ENCODE measurements at places on chromosomes 16 and 17.

GRCh38 chr17:44311562-44312181 lies 3.3 kb downstream of the RUNDC3A start:
- DNase-seq: no peak

- no peak for DNase-seq
Measured at GRCh38 chr17:71331754-71332325, 789.0 kb upstream of the SOX9 start.

DNA sequence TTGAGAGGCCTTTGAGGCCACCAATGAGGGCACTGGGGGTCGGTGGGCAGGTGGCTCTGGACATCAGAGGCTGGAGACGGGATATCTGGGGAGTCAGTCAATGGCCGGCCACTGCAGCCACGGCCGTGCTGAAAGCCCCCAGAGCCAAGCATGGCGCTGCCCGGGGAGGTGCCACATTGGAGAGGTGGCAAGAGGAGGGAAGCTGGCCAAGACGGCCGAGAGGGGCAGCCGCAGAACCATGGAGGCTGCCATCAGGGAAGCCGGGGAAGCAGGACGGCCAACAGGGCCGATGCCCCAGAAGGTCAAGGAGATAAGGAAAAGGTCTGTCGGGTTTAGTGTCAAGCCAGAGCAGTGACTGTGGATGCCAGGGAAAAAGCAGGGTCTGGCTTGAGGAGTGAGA lies 9.8 kb downstream of the RTN4RL1 start:
- no peak for DNase-seq

- no peak for DNase-seq
Measured at GRCh38 chr17:71488851-71489250, 632.0 kb upstream of the SOX9 start.

DNA sequence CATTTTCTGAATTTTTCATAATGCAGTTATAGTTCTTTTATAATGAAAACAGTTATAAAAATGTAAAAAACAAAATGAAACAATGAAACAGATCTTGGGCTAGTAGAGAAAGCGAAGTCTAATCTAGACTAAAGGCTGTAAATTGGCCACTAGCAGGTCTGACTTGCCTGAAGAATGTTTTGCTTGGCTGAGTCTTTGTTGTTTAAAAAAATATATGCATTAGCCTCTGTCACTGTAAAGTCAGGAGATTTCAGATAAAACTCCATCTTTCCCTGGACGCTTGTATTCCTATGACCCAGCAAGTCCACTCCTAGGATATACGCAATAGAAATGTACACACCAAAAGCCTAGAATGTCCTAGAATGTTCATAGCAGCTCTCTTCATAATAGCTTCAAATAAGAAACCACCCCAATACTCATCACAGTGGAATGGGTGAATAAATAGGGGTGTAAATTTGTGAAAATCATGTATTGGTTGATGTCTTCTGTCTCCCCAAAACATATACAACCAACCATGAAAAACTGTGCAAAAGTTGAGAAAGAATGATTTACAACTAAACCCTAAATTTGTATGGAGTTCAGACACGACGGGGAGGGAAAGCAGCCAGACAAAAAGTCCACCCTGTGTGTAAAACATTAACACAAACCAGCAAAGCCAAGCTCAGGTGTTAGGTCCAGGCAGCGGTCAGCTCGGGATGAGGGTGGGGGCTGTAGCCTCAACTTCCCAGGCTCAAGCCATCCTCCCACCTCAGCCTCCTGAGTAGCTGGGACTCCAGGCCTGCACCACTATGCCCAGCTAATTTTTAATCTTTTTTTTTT lies 37.7 kb upstream of the MEAK7 start:
- DNase-seq: no peak

- DNase-seq: no peak
Measured at GRCh38 chr16:3259836-3260235, 3.4 kb upstream of the MEFV start.

DNA sequence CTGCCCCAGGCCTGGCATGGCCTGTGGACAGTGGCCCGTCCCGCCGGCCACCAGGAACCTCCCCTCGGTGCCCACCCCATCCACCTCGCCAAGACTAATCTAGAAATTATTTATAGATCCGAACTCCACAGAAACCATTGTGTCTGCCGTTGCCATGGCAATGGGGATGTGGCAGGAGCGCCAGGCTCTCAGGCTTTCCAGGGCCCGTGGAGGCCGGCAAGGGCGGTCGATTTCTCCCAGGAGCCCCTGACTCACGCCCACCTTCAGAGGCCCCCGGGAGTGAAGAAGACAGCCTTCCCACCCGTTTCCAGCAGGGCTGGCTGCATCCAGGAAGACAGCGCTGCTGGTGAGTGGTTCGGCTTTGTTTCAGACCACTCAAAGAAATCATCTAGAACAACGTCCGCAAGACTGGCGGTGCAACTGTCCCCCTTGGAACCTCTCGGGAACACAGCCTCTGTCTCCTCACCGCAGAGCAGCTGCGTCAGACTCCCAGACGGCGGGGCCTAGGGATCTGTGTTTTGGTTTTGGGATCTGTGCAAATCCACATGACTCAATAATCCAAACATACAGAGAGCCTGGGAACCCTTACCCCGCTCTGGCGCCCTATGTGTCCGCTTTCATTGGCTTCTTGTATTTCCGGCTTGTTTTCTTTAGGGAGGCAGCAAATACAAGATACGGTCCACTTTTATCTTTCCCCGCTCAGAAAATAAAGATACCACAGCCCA lies 48.5 kb upstream of the ZCCHC14 start:
- DNase-seq: no peak

- no peak for DNase-seq
Measured at GRCh38 chr17:19737305-19738072, 10.6 kb downstream of the ALDH3A1 start.

DNA sequence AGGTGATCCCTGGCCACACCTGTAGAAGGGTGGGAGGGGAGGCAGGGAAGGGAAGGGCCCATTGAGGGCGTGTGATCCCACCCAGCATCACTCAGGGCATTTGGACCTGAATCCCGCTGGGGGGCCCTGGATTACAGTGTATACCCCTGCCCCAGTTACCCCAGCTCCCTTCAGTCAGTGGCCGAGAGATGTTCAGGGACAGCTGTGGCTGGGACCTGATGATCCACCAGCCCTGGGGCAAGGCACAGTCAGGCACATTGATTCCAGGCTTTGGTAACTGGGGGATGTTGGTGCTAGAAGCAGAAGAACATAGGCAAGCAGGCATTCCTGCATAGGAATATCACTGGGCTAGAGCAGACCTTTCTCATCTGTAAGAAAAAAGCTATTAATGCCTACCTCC lies 170.3 kb downstream of the FOXL1 start:
- DNase-seq: no peak

GRCh38 chr16:12639044-12639443 lies 164.6 kb downstream of the CPPED1 start:
- no peak for DNase-seq

- DNase-seq: no peak
Measured at GRCh38 chr17:80422981-80423380, 8.0 kb downstream of the ENDOV start.

GRCh38 chr16:12431561-12431960 lies 372.1 kb downstream of the CPPED1 start:
- no peak for DNase-seq

GRCh38 chr16:66274335-66275110 lies 92.0 kb upstream of the CDH5 start:
- DNase-seq: no peak

GRCh38 chr16:4273858-4274311 lies 1.1 kb upstream of the TFAP4 start:
- DNase-seq: no peak

DNA sequence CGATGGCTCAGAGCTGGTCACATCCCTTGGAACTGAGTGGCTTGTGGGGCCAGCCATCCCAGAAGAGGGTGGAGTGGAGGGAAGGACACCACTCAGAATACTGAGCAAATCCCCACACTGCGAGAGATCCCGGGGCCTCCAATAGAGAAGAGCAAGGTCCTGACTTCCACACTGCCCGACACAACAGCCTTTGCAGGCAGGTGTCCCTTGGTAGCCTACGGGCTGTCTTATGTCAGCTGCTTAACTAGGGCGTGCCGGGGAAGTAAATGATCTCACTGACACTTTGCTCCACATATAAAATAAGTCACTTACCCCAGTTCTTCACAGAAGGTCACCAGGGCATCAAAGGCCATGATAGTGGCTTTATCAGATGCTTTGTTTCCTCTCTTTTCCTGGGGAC lies 16.1 kb downstream of the RECQL5 start:
- DNase-seq: no peak

- DNase-seq: no peak
Measured at GRCh38 chr17:21512307-21513011, 136.3 kb downstream of the KCNJ12 start.

- DNase-seq: no peak
Measured at GRCh38 chr17:306536-307294, 45.9 kb downstream of the RPH3AL start.

GRCh38 chr17:28996554-28997096 lies 9.2 kb downstream of the SEZ6 start:
- DNase-seq: no peak

- DNase-seq: peak; percentile 60
Measured at GRCh38 chr16:84511180-84511800, 6.8 kb upstream of the MEAK7 start.

DNA sequence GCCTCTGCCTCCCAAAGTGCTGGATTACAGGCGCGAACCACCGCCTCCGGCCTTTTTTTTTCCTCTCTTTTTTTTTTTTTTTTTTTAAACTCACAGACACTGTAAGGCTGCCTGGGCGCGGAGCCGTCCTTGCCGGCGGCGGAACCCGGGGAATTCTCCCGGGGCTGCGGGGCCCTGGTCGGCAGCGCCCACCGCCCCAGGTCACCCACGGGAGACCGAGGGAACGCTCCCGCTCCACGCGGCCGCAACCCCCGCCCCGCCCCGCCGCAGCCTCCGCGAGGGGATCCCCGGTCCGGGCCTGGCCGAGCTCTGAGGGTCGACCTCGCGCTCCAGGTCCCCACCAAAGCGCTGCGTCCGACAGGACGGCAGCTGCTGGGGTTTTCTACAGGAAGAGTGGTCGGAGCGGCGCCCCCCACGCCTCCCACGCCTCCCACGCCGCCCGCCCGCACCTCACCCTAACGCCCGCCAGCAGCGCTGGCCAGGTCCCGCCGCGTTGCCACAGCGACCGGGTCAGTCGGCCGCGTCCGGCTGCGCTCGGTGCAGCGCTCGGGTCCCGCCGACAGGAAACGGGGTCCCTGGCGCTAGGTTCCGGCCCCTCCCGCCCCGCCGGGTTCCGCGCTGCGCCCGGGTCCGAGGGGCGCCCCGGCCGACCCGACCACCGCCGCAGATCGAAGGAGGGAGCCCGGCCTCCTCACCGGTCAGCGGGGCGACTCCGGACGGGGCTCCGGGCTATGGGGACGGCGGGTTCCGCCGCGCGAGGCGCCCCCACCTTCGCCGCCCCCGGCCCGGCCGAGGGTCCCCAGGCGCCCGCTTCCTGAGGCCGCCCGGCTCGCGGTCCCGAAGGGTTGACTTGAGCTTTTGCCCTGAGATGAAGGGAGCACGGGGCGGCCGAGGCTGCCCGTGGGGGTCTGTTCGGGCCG lies at the start of gene CCDC57:
CCDC57 (minus strand) TSS at position 512 of the 920 bp plus-strand sequence. CDS start 10,898 bp downstream, outside the sequence.
- DNase-seq: no peak

DNA sequence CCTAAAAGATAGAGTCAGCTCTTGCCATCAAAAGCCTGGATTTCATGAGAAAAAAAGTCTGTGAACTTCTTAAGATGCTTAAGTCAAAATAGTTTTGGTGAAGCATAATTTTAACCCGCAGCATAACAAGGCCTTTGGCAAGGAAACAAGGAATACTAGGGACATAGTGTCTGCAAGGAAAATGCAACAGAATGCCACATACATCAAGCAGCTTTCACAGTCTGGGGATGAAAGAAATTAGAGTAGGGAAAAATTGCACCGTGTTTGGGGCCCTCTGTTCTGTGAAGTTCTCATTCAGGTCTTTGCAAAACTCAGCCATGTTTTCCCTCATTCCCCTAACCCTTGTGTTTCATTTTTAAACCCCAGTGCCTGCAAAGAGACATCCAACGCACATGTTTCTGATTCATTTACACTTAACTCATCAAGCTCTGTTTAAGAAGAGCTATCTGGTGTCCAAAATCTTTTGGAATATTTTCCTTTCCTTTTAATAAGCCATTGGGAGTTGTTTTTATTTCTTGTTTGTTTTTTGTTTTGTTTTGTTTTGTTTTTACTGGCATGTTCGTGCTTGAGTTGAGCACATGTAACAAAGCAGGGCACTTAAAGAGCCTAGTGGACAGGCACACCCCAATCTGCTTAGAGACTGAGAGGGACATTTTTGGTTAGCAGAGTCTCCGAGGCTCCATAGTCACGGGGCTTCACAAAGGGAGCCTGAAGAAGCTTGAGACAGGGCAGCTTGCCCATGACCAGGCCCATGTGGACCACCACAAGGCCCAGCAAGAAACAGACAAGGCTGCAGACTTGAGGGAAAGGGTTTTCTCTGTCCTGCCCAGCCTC lies 116.5 kb downstream of the ANKFN1 start:
- DNase-seq: peak; percentile 32

DNA sequence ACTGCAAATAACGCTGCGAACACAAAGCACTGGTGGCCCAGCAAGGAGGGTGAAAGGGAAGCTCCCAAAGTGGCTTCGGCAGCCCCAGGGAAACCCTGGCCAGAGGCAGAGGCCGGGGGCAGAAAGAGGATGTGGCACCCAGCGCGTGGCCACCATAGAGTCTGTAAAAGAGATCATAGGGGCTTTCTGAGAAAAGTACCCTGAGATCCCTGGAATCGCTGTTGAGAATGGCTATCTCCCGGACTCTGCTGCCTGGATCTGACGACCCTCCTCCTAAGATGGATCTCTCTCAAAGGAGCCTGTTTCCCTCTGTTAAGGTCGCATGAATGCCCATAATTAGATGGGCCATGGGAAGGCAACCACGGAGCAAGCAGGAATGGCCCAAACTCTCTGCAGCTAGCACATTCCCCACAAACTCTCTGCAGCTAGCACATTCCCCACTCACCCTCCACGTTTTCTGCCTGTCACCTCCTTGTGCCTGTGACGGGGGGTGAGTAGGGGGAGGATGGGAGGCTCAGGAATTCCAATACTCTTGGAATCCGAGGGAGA lies 364.4 kb downstream of the XYLT1 start:
- no peak for DNase-seq

- peak; percentile 81 for DNase-seq
Measured at GRCh38 chr17:41812381-41813151, at the start of gene FKBP10. Gene FKBP10 (plus strand): TSS chr17:41813004. CDS start chr17:41813035, 31 bp downstream.

GRCh38 chr17:6901086-6901485 lies 69.6 kb upstream of the TEKT1 start:
- DNase-seq: no peak

DNA sequence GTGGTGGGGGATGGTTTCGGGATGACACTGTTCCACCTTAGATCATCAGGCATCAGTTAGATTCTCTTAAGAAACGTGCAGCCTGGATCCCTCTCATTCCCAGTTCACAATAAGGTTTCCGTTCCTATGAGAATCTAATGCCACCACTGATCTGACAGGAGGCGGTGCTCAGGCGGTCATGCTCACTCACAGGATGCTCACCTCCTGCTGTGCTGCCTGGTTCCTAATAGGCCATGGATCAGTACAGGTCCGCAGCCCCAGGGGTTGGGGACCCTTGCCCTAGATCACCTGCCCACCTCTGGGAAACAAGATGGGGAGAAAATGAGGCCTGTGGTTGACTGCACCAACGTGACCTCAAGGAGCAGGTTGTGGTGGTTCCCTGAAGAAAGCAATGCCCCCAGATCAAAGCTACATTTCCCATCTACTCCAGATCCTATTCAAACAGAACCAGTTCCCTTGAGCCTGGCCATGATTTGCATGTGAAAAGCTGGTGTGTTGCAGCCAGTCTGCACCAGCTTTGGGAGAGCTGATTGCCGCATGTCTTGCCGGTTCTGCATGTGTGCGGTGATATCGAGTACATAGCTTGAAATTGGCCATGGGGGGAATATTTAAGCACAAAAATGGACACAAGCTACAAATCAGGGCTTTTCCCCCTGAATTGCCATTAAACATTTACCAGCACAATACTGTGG lies 183.2 kb upstream of the HSBP1 start:
- DNase-seq: no peak

- no peak for DNase-seq
Measured at GRCh38 chr17:13384626-13385025, 217.1 kb downstream of the HS3ST3A1 start.

Data from fibroblast of skin of left biceps (primary cell).